ENCODE measurements at places on chromosomes 3 and 15.

- ATAC-seq, result peak; percentile 52
Measured at GRCh38 chr15:74725225-74725774, at the start of gene CYP1A1. TSS of gene CYP1A1 (minus strand) at chr15:74725528. CDS start at chr15:74723097, 2,431 bp downstream.

GRCh38 chr3:49701388-49702077 lies 12.2 kb downstream of the RNF123 start:
- ATAC-seq, result no peak

GRCh38 chr3:120094776-120095225 lies 554 bp upstream of the GSK3B start:
- peak; percentile 75 for ATAC-seq

GRCh38 chr3:182276512-182276911 lies 516.8 kb upstream of the ATP11B start:
- no peak for ATAC-seq

DNA sequence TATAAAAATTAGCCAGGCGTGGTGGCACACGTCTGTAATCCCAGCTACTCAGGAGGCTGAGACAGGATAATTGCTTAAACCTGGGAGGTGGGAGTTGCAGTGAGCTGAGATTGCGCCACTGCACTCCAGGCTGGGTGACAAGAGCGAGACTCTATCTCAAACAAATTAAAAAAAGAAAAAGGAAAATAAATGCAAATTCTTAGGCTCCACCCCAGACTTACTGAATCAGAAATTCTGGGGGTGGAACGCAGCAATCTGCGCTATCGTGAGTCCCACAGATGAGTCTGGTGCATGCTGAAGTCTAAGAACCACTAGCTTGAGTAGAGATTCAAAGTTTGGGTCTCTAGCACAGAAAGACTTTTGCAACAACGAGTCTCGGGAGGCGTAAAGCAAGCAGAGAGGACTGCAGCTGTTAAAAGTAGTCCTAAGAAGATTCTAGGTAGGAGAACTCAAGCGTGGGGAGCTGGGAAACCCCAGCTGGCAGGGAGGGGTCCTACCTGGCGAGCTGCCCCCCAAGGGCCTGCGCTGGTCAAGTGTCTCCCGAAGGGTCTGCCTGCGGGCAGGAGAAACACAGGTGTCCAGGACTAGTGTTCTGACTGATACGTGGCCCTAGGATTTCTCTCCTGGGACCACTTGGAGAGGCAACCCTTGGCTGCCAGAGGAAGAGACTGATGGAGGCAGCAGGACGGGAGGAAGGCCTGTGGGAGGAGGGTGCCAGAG lies 21.9 kb downstream of the CEP19 start:
- ATAC-seq, result no peak

DNA sequence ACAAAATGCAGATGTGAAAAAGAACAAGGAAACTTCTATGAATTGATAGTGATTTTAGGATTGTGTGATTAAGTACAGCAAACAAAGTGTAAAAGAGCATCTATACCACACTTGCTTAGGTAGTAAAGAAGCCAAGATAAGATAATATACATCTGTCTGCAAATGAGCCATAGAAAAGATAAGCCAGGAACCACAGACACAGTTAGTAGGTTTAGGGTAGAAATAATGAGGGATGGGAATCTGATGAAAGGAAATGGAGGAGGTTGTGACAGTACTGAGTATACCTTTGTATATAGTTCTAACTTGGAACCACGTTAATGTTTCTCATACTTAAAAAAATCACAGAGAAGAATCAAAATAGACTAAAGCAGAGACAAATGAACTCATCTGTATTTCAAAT lies 54.0 kb downstream of the TCF12 start:
- ATAC-seq, result no peak

GRCh38 chr15:50262533-50262932 lies 3.0 kb downstream of the HDC start:
- peak; percentile 49 for ATAC-seq

DNA sequence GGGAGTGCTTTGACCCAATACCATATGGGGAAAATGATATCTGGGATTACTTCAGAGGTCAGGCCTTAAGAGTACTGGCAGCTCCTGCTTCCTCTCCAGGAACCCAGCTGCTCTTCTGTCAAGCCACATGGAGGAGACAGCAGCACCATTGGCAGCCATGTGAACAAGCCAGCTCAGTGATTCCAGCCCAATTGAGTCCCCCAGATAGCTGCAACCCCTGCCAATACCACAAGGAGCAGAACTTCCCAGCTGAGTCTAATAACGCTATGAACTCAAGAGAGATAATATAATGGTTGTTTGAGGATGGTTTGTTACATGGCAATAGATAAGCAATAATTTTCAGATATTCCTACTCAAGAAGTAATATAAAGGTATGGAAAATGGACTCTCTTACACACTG lies 126.8 kb upstream of the CPNE4 start:
- no peak for ATAC-seq

GRCh38 chr3:194080913-194081800 lies 54.8 kb upstream of the HES1 start:
- no peak for ATAC-seq

DNA sequence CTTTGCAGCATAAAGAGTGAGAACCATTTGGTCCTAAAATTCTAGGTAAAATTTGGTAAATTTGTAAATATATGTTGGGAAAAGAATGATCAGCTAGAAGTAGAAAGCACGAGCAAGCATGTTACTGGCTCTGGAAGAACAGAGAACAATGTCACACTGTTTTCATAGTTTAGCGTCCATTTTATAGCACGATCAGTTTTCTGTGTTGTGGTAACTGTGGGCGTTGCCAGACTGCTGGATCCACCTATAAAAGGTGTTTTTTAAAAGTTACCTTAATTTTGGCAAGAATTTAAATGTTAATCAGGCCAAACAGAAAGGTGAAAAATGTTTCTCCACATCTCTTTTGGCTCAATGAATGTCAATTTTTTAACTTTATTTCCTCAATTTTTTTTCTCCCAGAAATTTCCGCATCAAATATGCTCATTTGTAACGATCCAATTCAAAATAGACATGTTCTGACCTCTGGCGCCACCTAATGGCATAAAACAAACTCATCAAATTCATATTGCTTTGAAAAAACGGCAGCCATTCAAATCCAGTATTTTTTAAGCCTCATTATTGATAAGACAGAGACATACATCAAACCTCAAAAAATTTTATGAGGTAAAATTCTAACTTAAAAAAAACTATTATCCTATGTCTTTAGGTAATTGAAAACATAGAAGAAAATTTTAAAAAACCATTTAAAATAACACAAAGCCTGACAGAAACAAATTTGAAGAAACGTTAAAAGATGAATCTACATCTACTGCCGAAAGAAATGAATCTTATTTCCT lies 5.5 kb upstream of the GP5 start:
- ATAC-seq, result no peak

GRCh38 chr15:101104141-101104540 lies 147.7 kb downstream of the CHSY1 start:
- ATAC-seq, result no peak

DNA sequence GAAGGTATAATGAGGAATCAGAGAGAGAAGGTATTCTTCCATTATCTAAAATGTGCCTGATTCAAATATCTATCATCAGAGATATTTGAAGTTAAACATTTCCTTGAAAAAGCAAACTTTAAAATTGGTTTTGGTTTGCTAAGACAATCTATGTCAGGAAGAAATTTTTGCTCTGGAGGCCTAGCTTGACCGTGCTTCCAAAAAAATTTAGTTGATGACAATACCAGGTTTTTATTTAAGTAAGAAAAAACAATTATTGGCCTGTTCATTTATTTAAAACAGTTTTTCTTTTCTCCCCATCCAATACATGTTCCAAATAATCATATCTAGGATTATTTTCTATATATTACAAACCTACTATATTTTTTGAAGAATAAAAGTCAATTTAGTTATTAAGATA lies 75.3 kb downstream of the OTOL1 start:
- ATAC-seq, result no peak

DNA sequence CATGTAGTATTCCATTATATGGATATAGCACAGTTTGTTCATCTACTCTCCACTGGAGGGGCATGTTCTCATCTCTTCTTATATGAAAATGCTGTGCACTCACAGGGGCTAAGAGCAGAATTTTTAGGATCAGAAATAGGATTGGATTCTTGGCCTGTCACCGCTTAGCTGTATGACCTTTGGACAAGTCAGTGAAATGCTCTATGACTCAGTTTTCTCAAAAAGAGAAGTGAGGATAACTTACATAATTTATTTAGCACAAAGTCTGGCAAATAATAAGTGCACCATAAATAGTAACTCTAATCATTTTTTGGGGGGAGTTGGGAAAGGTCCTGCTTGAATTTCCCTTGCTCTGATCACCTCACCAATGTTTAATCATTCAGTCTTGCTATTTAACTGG lies 103.7 kb upstream of the LRIG1 start:
- no peak for ATAC-seq

GRCh38 chr3:9293076-9293475 lies 43.6 kb upstream of the SRGAP3 start:
- no peak for ATAC-seq

DNA sequence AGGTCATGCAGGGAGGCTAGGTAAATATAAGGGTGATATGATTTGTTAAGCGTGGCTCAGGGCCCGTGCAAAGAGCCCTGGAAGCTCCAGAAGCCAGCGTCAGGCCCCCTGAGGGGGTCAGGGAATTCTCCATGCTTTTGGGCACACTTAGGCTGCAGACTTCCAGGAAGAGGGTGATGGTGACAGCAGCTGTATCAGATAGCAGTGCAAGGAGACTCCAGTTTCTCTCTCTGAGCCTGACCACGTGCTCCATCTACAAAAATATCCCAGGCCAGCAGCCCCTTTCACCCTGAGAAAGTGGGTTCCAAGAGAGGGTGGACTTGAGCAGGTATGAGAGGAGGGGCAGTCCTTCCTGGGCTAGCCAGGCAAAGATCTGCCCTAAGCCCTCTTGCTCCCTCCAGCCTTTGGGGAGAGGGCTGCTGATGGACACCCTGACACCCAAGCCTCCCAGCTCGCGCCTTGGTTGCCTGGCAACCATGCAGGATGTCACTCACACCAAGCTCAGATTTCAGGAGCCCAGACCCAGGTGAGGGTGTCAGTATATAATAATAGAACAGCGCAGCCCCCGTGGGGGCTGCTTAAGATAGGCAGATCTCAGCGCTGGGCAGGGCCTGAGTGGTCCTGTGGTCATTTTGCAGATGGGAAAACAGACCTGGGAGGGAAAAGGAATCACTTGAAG lies 35.8 kb downstream of the ATP2B2 start:
- ATAC-seq, result no peak

DNA sequence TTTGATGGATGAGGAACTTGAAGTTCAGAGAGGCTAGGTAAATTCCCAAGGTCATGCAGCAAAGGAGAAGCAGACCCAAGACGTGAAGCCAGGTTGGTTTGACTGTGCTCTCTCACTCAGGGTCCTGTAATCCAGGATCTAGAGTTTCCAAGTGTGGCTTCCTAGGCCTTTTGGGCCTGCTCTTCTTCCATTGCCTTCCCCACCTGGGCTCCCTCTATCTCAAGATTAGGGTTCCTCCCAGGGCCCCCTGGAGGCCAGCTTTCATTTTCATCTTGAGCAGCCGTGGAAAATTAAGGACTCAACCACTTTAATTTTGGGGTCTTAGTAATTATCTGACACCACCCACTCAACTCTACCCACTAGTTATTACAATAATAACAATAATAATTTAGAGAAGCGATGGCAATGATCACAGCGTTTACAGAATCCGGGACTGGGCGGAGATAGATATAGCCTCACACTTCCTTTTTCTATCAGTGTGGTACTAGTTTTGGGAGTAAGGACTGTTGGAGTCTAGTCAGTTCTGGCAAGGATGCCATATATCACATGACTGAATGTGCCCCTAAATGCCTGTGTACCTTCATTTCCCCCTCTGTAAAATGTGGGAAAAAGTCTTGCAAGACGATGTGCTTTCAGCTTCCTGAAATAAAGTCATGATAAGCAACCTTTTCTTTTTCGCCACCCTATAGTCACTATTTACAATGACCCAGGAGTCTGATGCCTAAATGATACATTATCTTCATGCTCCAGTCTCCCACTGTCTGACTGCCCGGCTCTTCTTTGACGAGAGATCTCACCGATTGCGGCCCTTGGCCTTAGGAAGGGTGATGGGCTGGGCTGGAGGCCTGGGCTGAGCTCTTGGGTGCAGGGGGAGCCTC lies 30.2 kb upstream of the MAGEF1 start:
- ATAC-seq, result no peak

DNA sequence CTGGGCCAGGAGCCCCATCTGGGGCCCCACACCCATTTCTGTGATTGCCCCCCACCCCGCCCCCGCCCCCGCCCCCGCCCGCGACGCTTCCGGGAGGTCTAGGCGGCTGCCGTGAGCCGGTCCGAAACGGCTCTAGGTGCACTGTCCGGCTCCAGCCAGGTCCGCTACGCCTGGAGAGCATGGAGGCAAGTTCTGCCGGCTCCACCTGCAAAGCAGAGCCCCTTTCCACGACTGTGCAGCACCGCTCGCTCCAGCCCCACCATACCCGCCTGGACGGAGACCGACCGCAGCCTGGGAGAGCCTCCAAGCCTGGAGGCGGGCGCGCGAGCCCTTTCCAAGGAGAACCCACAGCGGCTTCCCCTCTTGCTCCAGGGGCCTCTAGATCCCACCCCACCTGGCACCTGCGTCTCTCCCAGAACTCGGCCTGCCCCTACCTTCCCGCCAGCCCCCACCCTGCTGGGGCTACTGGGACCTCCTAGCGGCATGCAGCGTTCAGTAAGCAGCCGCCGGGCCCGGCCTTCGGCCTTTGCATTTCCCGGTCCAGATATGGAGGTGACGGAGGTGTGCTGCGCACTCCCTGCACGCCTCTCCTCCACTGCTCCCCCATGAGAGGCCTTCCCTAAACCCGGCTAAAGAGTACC lies 66.2 kb downstream of the KLF13 start:
- ATAC-seq, result peak; percentile 11

DNA sequence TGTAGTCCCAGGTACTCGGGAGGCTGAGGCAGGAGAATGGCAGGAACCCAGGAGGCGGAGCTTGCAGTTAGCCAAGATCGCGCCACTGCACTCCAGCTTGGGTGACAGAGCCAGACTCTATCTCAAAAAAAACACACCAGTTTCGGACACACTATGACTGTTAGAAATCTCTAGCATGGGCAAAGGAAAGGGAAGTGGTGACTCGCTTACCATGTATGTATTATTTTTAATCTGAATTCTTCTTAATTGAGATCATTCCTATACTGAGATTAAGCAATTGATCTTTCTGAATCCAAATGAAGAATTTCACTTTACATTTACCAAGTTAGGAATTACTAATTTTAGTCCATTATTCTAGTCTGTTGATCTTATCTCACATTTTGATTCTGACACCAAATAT lies 459.2 kb upstream of the ALCAM start:
- ATAC-seq, result no peak

GRCh38 chr3:174857301-174857700 lies 1.8 kb upstream of the NAALADL2 start:
- no peak for ATAC-seq

GRCh38 chr15:88690331-88690730 lies 51.5 kb downstream of the ISG20 start:
- ATAC-seq, result no peak

- ATAC-seq, result peak; percentile 62
Measured at GRCh38 chr3:124619887-124620599, 110.2 kb upstream of the UMPS start.

DNA sequence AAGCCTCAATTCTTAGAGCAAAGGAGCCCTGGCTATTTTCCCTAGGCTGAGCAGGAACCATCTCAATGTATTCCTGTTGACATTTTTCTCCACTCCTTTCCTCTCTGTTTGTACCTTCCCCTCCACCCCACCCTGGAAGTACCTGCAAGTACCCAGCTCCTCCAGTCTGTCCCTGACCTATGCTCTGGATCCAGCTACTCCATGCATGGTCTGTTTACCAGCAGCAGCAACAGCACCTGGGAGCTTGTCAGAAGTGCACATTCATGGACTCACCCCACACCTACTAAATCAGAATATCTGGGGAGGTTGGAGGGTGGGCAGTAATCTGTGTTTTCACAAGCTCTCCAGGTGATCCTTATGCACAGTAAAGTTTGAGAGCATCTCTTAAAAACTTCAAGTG lies 240.7 kb upstream of the UMPS start:
- no peak for ATAC-seq

- no peak for ATAC-seq
Measured at GRCh38 chr3:114962189-114962588, 184.9 kb downstream of the ZBTB20 start.

All from activated T-helper 17 cell treated with anti-CD3 and anti-CD28 coated beads, Interleukin-2, amount 50 U/mL, for 72 hours (primary cell).